ENCODE measurements at places on chromosomes 4 and X.

DNA sequence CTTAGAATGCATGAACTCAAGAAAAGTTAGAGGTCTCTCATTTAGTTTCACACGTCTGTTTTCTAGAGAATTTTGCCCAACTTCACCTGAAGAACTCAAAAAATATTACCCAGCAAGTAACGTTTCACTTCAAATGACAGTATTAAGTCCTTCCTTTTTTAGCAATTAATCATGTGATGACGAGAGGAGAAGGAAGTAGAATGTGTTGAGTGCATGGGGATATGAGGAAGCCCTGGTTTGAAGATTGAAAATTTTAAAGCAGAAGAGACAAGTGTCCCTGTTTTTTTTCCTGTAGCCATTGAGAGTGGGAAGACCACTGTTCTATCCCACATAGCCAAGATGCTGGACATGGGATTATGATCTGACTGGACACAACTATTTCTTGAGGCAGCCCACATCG, 406.3 kb upstream of the CPEB2 start:
- DNase-seq: peak; percentile 11

- DNase-seq: no peak
These were observed 32.0 kb upstream of the COL25A1 start for GRCh38 chr4:109334129-109335105.

GRCh38 chr4:158817562-158818296, 48.9 kb downstream of the FNIP2 start:
- peak; percentile 89 for DNase-seq

GRCh38 chr4:168293386-168293975, 25.1 kb downstream of the DDX60 start:
- DNase-seq: no peak

GRCh38 chr4:88567591-88567990, 24.7 kb upstream of the HERC3 start:
- no peak for DNase-seq

DNA sequence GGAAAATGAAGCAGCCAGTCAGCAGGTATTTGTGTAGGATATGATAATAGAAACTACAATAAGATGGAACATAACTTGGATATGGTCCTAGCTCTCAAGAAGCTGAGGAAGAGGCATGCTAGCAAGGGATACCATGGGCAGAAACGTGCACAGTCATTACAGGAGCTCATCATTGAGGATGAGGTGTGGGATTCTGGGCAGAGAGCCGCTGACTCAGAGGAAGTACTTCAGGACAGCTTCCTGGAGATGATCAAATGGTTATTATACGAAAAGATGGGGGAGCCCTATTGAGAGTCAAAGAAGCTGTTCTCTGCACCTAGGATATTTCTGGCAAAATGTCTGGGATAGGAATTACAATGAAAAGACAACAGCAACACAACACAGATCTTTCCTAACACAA, 116.0 kb upstream of the PDE5A start:
- no peak for DNase-seq

Data from suppressor macrophage (primary cell).